Stimulated activated CD4-positive, alpha-beta T cell treated with anti-CD3 and anti-CD28 coated beads, Interleukin-15, amount 100 ng/mL, for 1 hour (primary cell): ENCODE measurements at places on chromosomes 6 and 20.

GRCh38 chr20:54133434-54134427 lies 40.1 kb downstream of the CYP24A1 start:
- no peak for DNase-seq

GRCh38 chr20:17273717-17274116 lies 46.9 kb downstream of the PCSK2 start:
- DNase-seq, result no peak

- no peak for DNase-seq
Measured at GRCh38 chr6:35046103-35046502, 95.0 kb downstream of the TCP11 start.

DNA sequence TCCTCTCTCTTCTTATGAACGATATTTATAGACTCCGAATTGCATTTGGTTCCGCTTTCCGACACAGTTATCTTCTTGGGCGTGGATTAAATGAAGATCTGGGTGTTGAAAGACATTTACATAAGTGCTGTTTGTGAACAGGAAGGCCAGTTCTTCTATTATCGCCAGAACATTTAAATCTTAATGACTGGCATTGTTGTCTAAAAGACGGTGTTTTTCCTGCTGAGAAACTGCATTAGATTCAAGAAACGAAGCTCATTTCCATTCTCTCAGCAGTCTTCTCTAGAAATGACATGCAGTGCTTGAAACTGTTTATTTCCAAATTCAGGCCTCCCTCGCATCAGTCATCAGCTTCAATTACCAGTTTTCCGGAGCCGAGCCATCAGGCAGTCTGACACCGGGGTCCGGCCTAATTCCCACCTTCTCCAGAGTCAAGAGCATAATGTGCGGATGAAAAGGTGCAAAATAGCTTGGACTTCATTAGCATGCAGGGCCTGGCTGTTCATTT lies 16.0 kb downstream of the LINC00237 start:
- no peak for DNase-seq

DNA sequence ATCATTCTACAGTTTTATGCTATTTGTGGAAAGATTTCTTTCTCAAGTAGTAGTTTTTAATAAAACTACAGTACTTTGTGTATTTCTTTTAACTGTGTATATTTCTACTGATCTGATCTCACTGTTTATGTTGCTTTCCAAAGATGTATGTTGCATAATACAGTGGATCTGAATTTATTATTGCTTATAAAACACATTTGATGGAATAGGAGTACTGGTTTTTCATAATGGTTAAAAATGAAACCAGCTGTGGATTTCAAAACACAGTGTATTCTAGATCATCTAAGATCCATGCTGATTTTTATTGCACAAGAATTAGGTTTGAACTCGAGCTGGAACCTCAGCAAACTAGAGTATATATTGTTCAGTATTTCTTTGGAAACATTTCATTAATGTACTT lies 8.0 kb downstream of the NKX2-4 start:
- no peak for DNase-seq

DNA sequence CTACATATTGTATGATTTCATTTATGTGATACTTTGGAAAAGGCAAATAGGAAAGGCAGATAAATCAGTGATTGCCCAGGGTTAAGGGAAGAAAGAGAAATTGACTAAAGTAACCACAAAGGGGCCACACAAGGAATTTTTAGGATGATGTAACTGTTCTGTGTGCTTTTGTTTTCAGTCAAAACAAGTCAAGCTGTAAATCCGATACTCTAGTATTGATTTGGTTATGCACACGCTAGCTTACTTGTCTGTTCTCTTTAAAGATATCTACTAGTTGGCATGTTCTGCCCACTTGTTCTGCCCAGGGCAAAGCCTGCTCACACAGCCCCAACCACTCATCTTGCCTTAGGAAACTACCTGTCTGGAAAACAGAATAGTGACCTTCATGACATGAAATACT lies 6.4 kb downstream of the FBXL4 start:
- no peak for DNase-seq

- DNase-seq, result no peak
Measured at GRCh38 chr20:61439251-61439650, 187.2 kb downstream of the CDH4 start.

DNA sequence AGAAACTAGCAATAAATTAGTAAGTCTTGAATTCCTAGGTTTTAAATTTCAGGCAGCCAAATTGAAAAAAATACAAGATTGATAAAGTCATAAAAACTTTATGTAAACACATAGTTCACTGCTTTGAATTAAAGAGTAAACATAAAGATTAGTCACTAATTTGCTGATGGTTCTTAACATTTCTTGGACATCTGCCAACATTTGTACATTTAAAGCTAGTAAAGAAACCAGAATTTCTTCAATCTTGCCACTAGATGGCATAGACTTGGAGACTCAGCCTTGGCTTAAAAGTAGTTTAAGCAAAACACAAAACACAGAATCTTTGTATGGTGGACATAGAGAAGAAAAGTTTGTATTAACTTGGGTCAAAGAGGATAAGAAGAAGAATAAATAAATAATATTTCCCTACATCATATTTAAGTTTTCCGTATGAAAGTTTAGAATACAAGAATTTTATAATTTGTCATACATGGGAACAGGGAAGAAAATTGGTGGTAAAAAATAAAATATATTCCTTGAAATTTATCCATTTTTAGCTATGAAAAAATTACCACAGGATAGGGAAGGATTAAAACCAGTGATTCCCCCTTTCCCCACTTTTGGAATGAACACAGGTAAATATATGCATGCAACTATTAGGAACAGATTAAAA lies 41.7 kb upstream of the FAM135A start:
- no peak for DNase-seq

- DNase-seq, result no peak
Measured at GRCh38 chr20:15847196-15847784, 726.0 kb downstream of the KIF16B start.

GRCh38 chr20:63228806-63229205 lies 6.9 kb upstream of the BIRC7 start:
- DNase-seq, result no peak

DNA sequence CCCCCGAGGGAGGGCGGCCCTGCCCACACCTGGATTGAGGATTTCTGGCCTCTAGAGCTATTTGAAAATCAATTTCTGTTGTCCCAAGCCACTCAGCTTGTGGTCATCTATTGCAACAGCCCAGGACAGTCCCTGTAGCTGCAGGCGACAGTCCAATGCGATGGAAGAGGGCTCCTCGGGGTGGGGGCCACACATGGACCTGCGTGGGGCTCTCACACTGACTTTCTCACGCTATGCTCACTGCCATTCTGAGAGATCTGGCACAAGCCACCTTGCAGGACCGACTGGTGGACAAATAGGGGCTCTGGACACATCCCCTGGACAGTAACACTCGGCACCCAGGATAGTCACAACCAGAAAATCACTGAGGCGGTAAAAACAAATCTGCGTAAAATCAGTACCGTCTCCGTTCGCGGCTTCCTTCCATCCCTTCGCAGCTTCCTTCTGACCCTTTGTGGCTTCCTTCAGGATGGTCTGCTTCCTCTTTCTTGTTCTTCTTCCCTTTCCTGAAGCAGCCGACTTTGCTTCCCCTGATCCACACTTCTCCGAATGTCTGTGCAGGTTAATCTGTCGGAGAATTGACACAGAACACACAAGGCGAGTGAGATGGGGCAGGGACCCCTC lies 21.8 kb downstream of the CTCFL start:
- DNase-seq, result no peak

GRCh38 chr6:24105191-24105590 lies 20.8 kb upstream of the NRSN1 start:
- no peak for DNase-seq

DNA sequence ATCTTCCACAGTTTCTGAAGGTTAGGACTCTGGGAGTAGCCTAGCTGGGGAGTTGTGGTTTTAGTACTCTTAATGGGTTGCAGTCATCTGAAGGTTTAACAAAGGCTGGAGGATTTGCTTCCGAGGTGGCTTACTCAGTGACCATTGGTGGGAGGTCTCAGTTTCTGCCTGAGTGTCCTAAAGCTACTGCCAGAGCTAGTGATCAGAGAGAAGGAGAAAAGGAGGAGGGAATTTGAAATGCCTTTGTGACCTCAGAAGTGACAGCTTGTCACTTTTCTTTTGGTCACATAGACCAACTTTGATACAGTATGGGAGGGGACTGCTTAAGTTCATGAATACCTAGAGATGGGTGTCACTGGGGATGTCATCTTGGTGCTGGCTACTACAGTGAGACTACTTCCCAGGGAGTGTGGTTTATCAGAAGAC lies 41.3 kb downstream of the NCOA3 start:
- no peak for DNase-seq
